SJCRH30 (cell line): ENCODE measurements at places on chromosomes 13 and 19.

DNA sequence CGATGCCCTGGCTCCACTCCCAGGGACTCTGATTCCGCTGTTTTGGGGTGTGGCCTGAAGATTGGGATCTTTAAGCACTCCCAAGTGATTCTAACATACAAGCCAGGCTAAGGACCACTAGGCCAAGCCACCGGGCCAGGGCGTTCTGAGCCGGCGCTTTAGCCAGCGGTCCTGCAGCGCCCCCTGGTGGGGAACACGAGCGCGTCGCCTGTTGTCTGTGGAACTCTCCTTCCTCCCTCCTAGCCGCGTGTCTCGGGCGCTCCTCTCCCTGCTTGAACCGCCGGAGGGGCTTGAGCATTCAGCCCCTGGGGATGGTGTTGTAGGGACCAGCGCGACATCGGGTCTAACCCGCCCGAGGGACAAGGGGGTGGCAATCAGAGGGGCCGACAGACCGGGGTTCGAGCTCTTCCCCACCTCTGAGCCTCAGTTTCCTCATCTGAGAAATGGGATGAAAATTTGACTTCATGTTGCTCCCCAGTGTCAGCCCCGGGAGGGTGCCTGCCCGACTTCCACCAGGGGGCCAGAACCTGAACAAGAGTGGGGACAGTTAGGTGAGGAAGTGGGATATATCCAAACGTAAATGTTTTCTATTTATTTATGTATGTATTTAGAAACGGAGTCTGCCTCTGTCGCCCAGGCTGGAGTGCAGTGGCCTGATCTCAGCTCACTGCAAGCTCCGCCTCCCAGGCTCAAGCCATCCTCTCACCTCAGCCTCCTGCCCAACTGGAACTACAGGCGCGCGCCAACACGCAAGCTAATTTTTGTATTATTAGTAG, 18.0 kb upstream of the PNMA8B start:
- peak; percentile 74 for DNase-seq

DNA sequence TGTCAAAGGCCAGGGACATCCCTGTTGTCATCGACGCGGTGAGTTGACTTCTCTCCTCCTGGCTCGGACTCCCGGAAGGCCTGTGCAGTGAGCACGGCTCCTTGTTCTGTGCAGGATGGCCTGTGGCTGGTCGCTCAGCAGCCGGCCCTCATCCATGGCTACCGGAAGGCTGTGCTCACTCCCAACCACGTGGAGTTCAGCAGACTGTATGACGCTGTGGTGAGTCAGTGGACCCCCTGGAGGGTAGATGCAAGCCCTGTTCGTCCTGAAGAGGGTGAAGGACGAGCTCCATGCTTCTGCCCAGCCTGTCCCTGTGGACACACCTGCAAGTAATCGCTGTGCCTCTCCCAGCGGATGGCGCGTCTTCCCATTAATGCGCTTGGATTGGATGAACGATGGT, 19.2 kb downstream of the NAXD start:
- DNase-seq: no peak

GRCh38 chr13:62525652-62526051, 1110.0 kb upstream of the PCDH20 start:
- no peak for DNase-seq

DNA sequence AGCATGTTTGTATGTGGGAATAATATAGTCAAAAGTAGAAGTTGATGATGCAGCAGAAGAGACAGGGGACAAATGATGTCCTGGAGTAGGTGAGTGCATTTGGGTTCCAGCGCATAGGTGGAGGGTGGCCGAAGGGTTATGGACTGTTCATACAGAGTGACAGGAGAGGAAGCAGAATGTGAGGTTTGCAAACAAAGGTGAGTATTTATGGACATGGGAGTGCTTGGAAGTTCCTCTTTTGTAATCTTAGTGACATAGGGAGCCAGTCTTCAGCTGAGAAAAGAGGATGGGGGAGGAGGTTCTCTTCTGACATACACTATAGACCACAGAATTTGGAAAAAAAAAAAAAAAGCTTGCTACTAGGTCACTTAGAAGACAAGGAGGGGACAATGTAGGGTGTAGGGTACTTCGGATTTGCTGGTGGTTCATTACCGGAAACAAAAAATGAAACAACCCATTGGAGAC, 331.6 kb downstream of the DLEU7 start:
- no peak for DNase-seq

GRCh38 chr13:36813225-36813624, 5.8 kb upstream of the RFXAP start:
- no peak for DNase-seq

DNA sequence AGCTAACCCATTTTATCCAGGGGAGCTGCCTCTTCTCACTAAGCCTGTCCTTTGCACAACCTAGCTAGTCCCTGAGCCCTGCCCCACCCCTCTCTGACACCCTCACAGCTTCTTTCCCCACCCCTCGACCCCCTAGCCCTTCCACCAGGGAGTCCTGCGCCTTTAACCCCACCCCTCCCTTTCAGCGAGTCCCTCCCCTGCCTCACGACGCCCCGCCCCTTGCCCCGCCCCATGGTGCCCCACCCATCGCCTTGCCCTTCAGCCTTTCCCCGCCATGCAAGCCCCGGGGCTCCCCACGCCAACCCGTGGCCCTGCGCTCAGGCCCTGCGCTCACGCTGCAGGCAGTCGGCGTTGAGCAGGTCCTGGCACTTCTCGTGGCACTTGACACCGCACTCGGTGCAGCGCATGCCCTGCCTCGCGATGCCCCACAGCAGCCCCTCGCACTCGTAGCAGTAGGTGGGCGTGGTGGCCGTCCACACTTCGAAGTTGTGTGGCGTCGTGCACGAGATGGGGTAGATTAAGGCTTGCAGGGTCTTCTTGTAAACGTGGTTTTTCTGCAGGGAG, 40.0 kb downstream of the UNC13A start:
- no peak for DNase-seq

GRCh38 chr19:11496391-11497163, 9.1 kb downstream of the ZNF653 start:
- DNase-seq: peak; percentile 64

DNA sequence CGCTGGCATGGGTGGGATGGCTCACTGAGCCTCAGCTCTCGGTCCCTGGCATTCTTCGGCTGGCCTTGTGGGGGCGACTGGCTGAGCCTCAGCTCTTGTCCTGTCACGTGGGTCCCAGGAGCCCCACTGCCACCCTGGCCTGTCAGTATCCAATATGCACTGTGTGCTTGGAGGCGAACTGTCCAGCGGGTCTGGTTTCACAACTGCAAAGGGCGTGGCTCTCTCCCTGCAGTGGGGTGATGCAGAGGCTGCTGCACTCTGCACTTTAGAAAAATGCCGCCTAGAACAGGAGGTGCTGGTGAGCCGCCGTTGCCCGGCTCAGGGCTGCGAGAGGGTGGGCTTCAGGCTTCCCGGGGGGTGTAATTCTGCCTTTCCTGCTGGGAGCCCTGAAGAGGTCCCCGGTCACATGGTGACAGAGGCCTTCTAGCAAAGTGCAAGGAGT, 17.0 kb upstream of the TMEM255B start:
- peak; percentile 86 for DNase-seq

DNA sequence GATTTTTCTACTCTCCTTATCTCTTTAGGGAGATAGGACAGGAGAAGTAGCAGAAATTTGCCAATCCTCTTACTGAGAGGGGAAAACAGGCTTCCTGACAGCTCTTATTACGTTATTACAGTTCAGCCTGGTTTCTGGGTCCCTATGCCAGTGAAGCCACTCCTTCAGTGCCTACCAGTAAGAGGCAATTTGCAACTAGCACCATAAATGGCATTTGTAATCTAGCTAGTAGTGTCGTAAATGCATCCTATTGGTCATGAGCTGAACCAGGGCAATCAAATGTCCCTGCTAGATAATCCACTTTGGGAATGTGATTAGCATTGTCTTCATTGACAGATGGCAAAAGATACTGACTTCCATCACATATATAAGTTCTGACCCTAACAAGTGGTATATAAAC, 428.8 kb downstream of the DCT start:
- no peak for DNase-seq

DNA sequence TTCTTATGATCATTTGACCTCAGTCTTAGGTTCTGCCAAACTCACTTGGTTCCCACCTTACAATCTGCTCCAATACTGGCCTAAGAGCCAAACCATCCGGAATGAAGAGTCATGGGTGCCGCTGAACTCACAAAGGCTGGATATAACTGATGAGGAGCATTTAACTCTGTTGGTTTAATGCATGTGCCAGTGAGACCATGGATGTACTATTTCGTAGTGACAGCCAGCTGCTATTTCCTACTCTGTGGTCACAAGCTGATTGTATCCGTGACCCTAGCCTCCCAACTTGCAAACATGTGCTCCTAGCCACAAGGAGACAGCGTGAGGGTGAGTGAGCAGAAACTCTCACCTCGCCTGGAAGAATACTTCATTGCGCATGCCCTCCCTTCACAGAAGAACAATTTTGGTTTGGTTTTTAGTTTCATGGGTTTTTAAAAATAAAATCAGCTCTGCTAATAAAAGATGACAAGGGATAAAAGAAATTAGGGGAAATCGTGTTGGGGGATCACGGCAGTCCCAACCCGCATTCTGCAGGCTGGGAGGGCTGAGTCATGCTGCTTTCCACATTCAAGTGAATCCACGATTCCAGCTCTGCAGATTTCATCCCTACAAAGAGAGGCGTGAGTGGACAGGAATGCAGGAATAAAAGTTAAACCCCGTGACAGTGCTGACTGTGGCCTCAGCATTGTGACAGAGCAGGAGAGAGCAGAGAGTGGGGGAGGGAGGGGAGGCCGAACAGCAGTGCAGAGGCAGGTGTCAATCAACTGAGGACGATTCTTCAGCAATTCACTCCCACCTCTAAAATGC, 66.8 kb upstream of the RAP2A start:
- peak; percentile 52 for DNase-seq

DNA sequence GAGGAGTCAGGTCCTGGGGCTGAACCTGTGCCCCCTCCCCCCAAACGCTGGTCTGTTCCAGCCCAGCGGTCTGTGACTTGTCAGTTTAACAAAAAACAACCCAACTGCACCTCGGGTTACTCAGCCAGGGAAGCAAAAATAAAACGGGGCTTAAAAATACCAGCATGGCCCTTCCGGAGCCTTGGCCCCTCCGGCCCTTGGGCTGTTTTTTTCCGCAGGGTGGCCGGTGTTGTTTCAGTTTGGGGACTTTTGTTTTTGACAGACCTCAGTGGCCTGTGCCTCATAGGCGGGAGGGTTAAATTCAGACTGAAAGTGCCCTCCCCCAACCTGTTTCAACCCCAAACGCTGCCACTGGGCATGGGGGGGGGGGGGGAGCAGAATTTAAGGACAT, 4.0 kb downstream of the TCF3 start:
- DNase-seq: no peak

- peak; percentile 46 for DNase-seq
Observed at GRCh38 chr19:16527971-16528521, 14.2 kb downstream of the CHERP start.

DNA sequence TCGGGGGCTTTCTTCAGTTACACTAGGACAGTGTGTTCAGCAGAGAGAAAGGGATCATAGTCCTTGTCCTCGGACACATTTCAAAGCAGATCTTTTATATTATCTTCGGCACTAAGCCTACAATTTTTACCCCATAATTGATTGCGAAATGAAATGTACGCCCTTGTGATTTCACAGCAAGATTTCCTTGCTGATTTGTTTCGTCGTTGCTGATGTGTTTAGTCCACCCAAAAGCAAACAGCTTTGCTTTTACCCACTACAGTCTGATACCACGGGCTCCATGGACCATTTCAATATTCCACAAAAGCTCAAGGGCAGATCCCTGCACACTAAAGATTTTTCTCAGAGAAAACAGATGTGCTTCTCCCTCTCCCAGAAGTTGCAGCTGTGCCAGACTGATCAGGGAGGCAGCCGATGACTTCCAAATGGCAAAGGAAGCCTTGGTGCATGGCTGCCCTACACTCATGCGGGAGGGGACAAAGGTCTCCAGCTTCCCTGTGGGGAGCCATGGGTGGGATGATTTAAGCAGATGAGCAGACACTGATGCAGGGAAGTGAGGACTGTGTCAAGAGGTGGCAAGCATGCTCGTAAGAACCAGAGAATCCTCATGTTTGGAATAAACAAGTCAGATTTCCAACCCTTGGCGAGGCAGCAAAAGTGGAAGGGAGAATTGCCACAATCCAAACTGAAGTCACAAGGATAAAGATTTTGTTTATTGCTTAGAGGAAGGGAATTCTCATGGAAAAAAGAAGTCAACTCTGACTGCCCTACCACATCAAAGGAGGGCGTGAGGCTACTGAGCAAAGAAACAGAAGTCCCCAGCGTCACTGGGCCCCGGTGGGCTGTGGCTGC, 81.1 kb downstream of the STK24 start:
- no peak for DNase-seq

- no peak for DNase-seq
Observed at GRCh38 chr19:42105368-42105767, 26.9 kb downstream of the POU2F2 start.

DNA sequence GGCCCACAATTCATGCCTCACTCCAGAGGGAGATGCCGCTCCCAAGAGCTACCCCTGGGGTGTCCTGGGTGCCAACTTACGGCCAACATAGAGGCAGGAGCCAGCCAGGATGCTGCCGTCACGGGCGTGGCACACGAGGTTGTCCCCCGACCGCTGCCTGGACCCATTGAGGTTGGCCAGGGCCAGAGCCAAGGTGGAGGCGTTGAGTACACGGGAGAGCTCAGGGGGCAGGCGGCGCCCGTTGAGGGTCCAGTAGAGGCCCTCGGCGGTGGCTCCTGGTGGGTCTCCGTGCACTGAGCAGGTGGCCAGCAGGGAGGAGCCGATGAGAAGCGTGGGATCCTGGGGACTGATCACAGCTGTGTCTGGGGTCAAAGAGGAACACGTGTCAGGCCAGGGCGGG, 7.1 kb downstream of the CRLF1 start:
- DNase-seq: no peak

GRCh38 chr19:55591555-55591954, 7.8 kb downstream of the FIZ1 start:
- no peak for DNase-seq
